ENCODE measurements at places on chromosomes 12 and 14. TPM values are rescaled to one million over a fixed set of nuclear protein-coding genes. Genes with fewer than 3 reads are reported as not detected.

DNA sequence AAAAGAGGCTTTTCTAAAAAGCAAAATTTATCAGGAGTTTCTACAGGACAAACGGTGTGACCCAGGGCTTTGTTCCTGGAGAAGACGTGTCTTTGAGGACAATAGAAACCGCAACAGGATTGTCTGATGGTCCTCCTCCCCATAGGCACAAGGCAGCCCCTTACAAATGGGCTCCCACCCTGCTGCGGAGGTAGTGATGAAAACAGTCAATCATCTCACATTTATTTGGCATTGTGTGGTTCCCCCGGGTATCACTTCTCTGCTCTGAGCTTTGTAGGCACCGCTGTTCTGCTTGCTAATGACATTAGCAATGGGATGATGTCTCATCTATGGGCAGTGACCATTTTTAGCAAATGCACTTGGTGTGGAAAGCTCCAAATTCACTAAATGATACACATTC, 155.5 kb upstream of the TMPO start:
- DNase-seq: no peak

DNA sequence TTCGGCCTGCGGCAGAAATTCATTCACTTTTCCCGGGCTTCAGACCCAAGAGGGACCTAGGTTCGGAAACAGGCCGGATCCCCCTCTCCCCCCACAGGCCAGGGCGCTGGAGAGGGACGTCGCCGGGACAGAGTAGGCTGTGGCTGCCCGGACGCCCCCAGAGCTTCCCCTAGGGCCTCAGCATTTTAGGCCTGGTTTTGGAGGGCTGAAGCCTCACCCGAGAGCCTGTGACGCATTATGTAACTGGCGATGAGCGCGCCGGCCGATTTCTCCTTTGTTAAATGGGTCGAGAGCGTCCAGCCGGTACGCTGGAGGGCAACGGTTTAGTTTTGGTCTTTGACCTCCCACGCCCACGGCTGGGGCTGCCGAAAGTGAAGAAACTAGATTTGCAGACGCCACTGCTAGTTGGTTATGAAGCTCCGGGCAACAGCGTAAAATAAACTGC, 657 bp downstream of the PEBP1 start:
- no peak for DNase-seq

DNA sequence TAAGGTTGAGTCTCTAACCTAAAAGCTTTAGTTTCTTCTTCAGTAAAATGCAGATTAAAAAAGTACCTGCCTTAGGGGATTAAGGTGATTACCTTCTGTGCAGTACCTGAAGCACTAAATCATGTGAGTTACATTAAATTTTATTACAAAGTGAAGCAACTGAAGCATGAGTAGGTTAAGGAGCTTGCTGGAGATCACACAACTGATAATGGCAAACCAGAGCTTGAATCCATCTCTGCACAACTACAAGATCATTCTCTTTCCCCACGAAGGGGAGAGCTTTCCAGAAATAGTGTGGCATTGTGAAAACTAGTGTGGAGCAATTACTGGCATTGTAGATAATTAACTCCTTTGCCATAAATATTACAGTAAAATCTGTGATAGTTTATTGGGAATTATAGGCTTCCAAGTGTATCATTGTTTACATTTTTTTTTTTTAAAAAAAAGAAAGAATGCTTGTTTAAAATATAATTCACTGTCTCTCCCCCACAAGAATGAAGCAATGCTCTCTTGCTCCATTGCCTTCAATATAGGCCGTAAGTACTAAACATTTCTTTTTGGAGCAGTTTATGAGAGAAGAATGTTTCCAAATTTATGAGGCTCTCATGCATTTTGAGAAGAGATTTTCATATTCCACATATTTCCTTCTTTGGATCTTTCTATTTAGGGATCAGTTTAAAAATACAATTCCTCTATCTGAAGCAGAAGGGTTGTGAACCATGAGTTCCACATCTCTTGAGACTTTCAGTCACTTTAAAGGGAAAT, 20.5 kb downstream of the SLC38A2 start:
- peak; percentile 47 for DNase-seq

Gene DPPA3
- total RNA-seq: not detected

Data from renal cortical epithelial cell (primary cell).